CD14-positive monocyte (primary cell): ENCODE measurements at places on chromosomes 2 and 18.

- no peak for DNase-seq
Measured at GRCh38 chr2:46334389-46335271, 37.4 kb downstream of the EPAS1 start.

DNA sequence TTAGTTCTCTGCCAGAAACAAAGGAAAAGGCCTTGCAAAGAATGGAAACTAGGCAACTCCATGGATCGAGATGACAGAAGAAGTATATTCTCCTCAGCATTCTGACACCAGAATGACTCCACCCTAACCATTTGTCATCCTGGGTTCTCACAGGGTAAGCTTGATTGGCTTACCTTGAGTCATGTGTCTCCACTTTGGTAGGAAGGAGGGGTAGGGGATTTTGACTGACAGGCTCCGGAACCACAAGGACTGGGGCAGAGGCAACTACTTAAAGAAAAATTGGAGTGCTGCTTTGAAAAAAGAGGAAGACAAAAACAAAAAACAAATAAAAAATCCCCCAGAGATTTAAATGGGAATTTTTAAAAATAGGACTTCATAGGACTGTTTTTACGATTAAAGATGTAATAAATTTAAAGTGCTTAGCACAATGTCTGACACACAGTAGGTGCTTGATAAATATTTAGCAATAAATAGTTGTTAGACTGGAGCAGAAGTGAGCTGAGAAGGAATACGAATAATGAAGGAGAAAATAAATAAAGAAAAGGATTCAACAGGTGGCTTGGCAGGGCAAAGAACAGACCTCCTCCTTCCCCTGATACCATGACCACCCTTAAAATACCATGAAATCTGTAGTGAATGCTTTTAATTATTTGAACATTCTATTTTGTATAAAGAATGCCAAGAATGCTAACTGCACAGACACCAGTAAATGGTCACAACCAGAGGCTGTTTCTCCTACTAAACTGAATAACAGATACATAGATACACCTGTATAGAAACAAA is 230.2 kb downstream of the CDCA7 start:
- DNase-seq, result no peak

DNA sequence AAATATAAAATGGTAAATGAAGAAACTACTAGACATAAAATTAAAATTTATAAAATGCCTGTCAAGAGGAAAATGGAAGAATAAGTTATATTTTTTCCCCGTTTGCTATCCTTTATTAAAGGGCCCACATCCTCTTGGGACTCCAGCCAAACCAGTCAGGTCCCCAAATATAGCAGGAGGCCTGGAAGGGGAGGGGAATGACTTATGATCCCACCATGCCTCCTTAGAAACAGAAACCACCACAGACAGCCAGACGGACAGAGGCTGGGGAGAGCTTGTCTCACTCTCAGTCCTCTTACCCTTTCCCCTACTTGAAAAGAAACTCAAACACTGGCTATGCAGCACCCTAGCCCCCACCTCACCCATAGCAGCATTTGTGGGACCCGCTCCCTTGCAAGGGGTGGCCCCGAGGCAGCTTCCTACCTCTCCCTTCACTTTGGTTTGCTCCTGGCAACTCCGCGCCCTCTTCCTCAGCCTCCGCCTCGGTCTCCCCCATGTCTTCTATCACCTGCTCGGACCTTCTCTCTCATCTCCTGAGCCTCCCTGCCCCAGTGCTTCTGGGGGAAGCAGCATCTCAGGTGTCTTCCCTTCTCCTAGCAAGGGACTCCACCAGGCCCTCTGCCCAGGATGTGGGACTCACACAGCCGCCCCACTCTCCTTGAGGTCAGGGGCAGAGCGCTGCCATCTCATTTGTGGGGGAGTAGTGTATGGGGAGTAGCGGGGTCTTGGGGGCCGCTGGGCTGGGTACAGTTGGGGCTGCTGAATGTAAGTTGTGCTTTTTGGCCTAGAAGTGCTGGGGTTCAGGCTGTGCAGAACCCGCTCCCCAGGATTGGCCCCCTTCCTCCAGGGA is 37.4 kb upstream of the ANKRD62 start:
- DNase-seq, result no peak

- no peak for DNase-seq
Measured at GRCh38 chr2:161010503-161011015, 149.7 kb upstream of the TANK start.

GRCh38 chr18:64082513-64082912 is 66.4 kb downstream of the LINC00305 start:
- DNase-seq, result no peak

DNA sequence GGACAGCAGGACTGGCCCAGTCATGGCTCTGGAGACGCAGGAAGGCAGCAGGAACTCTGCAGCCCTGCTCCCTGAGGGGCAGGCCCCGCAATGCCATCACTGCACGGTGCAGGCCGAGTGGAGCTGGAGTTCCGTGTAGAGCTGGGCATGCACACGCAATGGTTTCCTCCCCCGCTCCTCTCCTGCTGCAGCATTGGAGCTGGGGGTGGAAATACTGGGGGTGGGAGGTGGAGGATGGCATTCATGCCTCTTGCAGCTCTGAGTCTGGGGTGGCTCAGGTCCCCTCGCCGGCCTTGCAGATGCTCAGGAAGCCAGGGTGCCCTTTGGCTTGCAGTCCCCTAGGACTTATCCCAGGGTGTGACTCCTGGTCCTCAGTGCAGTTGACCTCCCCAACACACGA is 78.3 kb upstream of the ASB18 start:
- DNase-seq, result no peak

DNA sequence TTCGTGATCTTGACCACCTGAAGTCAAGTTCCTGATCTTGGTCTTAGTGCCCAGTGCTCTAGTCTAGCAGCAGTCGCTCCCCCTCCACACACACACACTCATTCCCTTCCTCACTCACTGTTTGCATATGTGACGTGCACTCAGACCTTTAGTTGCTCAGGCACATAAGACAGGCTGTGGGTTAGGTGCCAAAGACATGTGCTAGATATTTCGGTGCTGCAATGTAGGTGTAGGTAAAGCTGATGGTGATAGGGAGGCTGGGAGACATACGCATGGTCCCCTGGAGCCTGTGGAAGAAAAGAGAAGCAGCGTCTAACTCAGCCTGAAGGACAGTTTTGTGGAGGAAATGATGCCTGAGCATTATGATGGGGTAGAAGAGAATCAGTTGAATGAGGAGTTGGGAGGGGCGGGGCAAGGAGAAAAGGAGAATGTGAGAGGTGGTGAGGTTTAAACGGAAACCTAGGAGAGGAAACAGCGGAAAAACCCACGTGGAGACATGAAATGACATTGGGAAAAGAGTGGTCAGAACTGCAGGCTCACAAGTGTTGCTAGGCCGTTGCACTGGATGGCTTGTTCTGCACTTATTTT is 3.8 kb downstream of the TTC39C start:
- DNase-seq, result no peak

DNA sequence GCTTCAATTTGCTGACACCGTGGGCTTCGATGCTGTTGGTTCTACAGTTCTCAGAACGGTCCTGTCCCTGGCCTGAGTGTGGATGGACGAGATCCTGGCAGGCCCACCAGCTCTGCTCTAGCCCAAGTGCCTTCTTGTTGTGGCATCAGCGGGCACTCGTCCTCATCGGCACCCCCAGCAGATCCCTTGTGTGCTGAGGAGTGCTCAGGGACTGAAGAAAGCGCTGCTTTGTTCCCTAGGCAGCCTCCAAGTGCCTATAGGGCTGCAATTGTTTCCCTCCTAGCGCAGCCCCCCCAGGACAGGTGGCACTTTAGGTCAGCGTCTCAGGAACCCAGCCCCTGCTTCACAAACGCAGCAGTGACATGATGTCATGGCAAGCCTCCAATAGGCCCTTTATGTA is 217.7 kb downstream of the AGAP1 start:
- no peak for DNase-seq
